ENCODE measurements at places on chromosomes 2 and 18. TPM values are rescaled to one million over a fixed set of nuclear protein-coding genes. Genes with fewer than 3 reads are reported as not detected.

The SIX2 gene
- total RNA-seq, result under 0.01 TPM

The ZFP36L2 gene
- total RNA-seq, result 5.5 TPM

The DYSF gene
- 0.65 TPM for total RNA-seq

The PTPN18 gene
- 8.6 TPM for total RNA-seq

The GRHL1 gene
- 0.37 TPM for total RNA-seq

Data from smooth muscle cell of bladder (primary cell).